CD4-positive, alpha-beta T cell treated with Interleukin-4 for 1 hour (primary cell): ENCODE measurements at places on chromosomes 2 and 18.

DNA sequence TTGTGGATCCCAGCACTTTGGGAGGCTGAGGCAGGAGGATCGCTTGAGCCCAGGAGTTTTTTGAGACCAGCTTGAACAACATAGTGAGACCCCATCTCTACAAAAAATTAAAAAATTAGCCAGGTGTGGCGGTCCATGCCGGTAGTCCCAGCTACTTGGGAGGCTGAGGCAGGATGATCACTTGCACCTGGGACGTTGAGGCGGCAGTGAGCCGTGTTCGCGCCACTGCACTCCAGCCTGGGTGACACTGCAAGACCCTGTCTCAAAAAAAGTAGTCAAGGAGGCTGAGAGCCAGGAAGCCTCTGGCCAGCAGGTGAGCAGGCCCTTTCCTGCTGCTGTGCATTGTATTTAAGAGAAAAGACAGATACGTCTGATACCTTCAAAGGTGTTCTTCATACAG, 11.1 kb upstream of the PROC start:
- DNase-seq, result no peak

DNA sequence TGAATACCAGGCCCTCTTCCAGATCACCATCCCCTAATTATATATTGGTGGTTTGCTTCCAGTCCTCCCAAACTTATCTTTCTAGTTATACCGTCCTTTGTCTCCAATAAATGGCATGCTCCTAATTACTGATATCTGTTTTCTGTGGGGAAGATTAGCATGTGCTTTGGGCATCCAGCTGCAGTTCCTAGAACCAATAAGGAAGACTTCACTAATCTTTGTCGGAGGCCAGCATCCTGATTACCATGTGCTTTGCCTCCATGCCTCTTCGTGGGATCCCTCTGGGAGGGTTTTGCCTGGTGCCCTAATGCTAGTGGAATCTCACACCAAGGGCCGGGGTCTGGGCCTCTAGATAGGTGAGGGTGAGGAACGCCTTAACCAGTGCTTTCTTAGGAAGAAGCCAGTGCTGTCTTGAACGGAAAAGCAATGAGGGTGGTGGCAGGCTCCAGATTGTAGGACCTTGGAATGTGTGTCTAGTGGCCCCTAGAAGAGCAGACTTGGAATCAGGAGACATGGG, 47.7 kb downstream of the ACKR3 start:
- no peak for DNase-seq

DNA sequence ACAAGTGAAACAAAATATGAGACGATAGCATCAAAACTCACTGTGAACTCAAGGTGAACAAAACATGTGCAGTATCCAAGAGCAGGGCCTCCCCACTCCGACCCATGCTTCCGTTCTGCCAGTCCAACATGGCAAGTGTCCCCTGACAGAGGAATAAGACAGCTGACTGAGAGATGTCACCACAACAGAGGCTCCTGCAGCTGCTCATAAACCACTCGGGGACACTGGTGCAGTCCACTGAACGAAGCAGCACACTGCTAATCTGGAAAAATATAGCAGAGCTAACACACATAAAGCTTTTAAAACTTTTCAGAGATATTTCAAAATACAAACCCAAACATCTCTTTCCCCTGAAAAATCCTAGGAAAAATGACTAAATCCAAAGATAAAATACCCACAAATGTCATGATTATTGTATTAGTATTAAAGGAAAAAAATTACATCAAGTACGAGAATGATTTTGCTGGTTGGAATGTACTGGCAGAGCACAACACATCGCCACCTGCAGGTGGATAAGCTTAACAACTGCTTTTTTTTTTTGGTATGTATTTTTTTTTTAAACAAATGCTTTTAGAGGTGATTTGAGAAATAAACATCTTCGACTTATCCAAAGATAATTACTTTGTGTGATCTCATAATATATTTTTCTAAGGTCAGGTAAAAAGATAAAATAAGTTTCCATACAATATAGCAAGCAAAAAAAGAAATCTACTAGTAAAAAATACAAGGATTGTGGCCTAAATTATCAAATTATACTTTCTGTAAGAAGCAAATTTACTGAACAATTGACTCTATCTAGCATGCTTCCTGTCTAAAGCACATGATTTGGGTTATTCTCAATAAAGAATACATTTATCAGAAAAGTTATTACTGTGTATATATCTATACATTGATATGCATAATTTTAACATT, 18.6 kb downstream of the THADA start:
- DNase-seq, result peak; percentile 51

GRCh38 chr2:40488101-40488601, 36.3 kb upstream of the SLC8A1 start:
- no peak for DNase-seq

DNA sequence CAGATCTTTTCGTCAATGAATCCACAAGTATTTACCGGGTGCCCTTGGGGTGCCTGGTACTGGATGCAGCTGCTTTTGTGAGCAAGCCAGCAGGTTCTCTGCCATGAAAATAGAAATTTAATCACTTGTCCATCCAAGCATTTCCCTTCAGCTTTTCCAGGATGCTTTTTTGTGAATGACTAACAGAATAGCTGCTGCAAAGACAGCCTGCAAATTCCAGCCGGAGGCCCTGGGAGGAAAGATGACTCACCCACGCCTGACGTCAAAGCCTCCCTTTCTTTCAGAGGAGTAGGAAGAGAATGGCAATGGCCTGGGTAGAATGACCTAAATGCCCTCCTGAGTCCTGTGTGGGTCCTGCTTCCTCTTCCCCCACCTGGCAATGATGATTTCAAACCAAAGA, 111.9 kb downstream of the AP1S3 start:
- DNase-seq, result no peak

- no peak for DNase-seq
Measured at GRCh38 chr2:16614314-16614860, 51.2 kb downstream of the CYRIA start.

GRCh38 chr2:74849228-74849892, 15.4 kb downstream of the HK2 start:
- DNase-seq, result peak; percentile 73

DNA sequence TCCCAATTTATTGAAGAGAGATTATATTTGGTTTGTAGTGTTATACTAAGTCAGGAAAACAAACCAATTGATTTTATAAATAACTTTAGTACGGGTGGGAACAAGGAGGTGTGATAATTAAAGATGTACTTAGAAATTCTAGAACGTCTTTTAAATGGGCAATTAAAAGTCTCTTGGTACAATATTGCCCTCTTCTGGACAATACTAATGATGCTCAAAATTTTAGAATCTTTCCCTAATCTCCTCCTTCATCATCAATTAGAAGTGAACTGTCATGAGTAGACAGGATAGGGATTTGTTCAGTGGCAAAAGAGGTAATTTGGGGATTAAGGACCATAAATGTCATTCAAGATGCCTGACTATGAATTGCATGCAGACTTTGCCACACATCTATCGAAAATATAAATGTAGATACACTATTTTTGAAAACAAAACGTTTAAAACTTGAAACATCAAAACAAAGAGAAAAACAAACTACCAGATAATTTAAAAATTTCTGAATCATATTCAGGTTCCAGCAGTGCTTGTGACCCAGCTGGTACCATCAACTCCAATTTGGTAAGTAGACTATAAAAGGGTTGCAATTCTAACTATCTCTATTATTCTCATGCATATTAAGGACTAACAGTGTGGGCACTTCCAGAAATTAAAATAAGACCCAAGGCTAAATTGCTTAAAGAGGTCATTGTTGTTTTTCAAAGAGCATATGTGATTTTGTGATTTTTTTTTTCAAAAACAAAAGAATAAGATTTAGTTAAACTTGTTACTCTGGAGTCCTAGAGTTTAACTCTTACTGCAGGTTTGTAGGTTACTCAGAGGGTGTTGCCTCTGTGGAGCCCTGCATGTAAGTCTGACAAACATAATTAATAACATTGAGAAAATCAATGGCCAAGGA, 123.5 kb downstream of the LAMA3 start:
- DNase-seq, result peak; percentile 55

DNA sequence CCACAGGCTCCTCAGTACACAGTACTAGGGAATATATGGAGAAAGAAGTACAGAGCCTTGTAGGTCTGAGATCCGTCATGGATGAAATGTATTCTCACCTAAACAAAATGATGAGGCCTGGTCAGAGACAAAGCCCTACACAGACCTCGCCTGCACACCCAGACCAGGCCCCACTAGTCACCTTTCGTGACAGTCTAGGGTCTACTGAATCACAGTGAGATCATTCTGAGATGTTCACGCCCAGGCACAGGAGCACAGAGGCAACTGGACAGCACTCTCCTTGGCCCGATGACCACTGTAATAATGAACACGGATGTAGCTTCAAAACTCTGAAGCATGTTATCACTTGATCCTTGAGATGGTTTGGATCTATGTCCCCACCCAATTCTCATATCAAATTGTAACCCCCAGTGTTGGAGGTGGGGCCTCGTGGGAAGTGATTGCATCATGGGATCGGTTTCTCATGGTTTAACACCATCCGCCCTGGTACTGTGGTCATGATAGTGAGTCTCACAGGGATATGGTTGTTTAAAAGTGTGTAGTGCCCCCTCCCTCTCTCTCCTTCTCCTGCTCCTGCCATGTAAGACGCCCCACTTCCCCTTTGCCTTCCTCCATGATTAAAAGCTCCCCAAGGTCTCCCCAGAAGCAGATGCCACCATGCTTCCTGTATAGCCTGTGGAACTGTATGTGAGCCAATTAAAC, 15.1 kb downstream of the DOCK10 start:
- no peak for DNase-seq

- DNase-seq, result no peak
Measured at GRCh38 chr2:109422758-109423500, 190.8 kb downstream of the SEPTIN10 start.

DNA sequence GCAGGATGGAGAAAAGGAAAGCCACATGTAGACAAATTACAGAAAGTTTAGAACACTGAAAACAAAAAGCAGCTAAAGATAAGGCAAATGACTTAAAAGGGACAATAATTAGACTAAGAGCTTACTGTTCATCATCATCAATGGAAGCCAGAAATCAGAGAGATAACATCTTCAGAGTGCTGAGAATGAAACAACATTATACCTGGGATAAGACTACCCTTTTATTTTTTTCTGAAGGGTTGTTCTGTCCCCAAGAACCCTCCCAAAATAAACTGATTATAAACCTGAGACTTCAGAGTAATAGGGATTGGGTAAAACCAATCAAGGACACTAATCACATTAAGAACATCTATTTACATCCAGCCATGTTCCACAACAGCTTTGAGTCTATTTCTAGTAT, 6.9 kb upstream of the NEDD4L start:
- no peak for DNase-seq

DNA sequence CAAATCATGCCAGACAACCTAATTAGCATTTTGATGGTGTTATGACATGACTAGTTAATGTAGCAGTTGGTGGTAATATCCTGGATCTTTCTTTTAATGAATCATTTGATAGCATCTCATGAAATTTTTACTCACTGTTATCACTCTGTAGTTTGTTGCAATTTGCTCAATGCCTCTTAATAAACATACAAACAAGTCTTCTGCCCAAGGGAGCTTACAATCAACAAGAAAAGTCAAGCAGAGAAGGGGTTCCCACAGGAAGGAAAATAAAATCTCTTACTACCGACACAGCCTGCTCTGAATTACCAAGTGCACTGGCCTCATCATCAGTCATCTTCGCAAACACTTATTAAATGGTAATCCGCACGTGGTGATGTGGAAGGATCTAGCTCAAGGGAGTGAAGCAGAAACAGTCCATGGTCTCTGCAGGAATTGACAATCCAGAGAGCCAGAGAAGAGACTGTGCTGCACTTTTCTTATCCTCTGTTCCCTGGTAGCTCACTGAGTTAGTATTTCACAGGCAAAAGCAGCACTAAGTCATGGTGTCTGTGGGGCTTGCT, 263.5 kb downstream of the EPHA4 start:
- DNase-seq, result no peak

DNA sequence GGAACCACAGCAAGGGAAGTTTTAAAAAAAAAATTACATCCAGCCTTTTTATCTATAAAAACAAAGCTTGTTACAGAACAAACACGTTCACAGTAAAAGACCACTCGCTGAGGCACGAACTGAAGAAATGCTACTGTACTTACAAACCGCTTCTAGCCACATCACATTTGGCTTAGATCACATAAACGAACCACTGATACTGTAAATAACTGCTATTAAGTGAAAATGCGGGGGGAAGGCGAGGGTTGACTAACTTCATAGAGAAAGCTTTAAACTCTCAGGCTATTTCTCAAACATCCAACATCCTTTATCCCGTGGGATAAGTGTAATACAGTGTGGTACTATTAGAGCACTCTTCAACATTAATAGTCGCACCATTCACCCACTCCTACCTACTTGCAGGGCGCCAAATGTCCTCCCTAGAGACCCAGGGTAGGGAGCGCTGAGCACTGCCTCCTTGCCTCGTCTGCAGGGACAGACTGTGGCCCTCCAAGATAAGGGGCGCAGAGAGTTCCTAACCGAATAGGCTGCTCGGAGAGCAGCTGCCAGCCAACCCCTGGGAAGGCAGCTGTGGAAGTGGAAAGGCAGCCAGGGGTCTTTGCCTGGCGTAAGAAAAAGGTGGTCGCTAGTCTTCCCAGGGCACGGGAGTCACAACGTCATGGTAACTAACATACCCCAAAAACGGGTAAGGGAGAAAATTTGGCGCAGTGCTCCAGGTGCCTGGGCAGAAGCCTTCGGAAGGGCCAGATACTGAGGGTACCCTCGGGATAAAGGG, 854 bp downstream of the GPR155 start:
- DNase-seq, result peak; percentile 33

GRCh38 chr2:34523958-34524514, 924.9 kb upstream of the FAM98A start:
- DNase-seq, result no peak

DNA sequence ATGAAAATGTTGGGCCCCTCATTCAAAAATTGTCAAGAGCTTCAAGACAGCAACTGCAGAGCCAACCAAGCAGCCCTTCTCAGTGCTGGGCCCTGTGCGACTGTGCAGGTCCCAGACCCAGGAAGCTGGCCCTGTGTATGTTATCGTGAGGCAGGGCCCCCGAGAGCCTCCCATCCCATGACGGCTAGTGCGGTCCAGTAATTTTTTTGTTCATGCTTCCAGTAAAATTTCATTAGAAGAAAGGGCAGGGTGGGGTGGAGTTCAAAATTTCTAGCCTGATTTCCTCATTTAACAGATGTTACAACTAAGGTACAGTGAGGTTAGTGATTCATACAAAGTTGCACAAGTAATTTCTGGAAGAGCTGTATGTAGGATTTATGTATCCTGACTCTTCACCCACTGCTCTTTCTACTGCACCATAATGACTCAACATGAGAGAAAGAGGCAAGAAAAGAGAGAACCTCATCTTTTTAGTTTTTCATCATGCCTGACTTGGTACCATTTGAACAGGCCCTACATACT, 105.5 kb downstream of the ZEB2 start:
- DNase-seq, result peak; percentile 59

- no peak for DNase-seq
Measured at GRCh38 chr2:239765076-239765845, 259.9 kb downstream of the NDUFA10 start.

- DNase-seq, result no peak
Measured at GRCh38 chr2:176650104-176650837, 381.0 kb downstream of the MTX2 start.
